SK-N-SH (cell line): ENCODE measurements at places on chromosomes 3 and 15.

DNA sequence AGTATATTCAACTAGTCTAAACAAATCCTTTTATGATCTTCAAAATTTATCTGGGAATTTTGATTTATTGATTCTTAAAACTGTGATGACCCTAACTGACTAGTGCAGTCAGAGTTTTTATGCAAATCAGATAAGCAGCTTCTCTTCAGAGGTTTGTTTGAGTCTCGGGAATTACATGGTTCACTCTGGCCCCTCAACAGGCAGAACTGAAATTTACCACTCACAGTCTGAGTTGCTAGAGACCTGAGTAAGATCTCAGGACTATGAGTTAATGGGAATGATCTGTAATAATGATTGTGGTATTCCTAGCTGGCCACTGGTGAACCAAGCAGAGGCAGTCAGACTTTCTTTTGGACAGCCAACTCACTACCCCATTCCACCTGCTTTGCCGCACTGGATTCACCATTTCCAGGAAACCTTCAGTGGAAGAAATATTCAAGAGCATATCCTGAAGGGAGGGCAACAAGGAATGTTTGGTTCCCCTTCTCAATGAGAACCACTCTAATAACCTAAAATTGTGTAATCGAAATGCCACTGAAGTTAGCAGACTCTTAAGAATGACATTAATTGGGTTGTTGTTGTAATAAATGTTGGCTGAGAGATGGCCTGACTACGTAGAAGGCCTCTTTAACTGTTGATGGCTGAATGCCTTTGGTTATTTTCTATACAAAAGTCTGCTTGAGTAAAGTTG lies 11.5 kb upstream of the DNAJC13 start:
- no peak for DNase-seq

GRCh38 chr3:112807685-112808084 lies 39.0 kb downstream of the CD200R1L start:
- DNase-seq, result no peak

- DNase-seq, result no peak
Observed at GRCh38 chr3:129834580-129834979, 58.9 kb downstream of the TMCC1 start.

GRCh38 chr3:172373912-172374311 lies 74.3 kb downstream of the GHSR start:
- DNase-seq, result no peak

GRCh38 chr3:186277268-186277909 lies 84.6 kb downstream of the DGKG start:
- no peak for DNase-seq

- DNase-seq, result no peak
Observed at GRCh38 chr3:129016356-129016719, 15.2 kb downstream of the EFCC1 start.

- DNase-seq, result no peak
Observed at GRCh38 chr3:2484162-2485026, 385.7 kb downstream of the CNTN4 start.

DNA sequence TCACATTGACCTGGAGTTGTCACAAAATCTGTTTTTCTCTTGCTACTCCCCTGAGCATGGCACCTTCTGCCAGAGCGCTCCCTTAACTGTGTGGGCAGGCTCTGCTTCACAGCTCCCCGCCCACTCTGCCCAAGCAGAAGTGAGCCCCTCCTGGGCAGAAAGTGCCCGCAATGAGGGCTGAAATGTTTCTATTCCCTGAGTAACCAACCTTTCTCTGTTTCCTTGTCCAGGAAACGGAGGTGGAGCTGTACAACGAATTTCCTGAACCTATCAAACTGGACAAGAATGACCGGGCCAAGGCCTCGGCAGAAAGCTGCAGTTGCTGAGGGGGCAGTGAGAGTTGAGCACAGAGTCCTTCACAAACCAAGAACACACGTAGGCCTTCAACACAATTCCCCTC lies 66.3 kb upstream of the ACAD9 start:
- no peak for DNase-seq

GRCh38 chr3:109596991-109597390 lies 259.6 kb upstream of the DPPA4 start:
- no peak for DNase-seq

GRCh38 chr3:196189566-196190347 lies 21.4 kb downstream of the ZDHHC19 start:
- DNase-seq, result peak; percentile 4

DNA sequence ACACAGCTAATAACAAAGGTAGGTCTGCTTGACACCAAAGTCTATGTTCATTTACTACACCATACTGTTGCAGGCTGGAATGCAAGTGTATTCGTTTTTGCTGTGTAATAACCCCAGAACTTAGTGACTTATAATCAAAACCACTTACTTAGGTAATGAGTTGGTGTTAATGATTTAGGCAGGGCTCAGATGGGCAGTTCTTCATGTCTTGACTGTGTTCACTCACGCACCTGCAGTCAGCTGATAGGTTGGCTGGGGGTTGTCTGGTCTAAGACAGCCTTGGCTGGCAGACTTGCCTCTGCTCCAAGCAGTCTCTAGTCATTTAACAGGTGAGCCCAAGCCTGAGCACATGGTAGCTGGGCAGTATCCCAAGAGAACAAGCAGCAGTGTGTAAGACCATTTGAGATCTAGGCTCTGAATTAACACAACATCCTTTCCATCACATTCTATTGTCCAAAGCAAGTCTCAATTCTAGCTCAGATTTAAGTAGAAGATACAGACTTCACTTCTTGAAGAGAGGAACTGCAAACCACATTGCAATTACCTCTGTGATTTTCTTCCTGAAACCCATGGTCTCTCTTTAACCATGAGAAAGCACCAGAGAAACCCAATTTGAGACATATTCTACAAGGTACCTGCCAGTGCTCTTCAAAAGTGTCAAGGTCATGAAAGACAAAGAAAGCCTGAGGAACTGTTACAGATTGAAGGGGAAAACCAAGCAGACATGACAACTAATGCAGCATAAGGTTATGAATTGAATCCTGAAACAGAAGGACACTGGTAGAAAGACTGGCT lies 13.3 kb upstream of the DCLK3 start:
- DNase-seq, result no peak

- no peak for DNase-seq
Observed at GRCh38 chr15:63945838-63946298, 100.4 kb downstream of the DAPK2 start.

- no peak for DNase-seq
Observed at GRCh38 chr15:31130576-31131237, 29.2 kb upstream of the TRPM1 start.

- DNase-seq, result no peak
Observed at GRCh38 chr15:69491038-69491505, 38.5 kb downstream of the RPLP1 start.

DNA sequence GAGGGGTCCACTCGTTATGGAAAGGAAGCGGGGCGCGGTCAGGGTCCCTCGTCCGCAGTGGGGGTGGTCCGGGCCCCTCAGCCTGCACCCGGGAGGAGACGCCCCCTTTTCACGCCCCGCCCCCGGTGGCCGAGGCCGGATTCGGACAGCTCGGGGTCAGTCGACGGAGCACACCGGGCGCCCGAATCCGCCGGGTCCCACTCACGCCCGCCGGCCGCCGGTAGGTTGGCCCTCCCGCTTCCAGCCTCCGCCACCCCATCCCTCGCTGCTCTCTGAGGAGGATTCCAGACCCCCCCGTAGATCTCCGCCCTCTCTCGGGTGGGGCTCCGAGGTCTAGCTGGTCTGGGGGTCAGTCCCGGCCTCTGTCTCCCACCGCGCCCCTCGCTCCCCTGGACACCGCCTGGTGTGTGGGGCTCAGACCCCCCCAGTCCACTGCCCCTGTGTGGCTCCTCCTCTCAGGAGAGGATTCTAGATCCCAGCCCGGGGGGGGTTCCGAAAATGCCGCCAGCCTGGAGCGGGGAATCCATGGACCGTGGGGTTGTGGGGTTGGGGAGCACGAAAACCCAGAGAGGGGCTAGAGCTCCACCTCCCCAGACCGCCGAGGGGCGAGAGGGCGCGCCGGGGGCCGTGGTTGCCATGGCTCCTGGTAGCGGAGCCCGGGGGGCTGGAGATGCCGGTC lies 725 bp downstream of the CHL1 start:
- peak; percentile 80 for DNase-seq

DNA sequence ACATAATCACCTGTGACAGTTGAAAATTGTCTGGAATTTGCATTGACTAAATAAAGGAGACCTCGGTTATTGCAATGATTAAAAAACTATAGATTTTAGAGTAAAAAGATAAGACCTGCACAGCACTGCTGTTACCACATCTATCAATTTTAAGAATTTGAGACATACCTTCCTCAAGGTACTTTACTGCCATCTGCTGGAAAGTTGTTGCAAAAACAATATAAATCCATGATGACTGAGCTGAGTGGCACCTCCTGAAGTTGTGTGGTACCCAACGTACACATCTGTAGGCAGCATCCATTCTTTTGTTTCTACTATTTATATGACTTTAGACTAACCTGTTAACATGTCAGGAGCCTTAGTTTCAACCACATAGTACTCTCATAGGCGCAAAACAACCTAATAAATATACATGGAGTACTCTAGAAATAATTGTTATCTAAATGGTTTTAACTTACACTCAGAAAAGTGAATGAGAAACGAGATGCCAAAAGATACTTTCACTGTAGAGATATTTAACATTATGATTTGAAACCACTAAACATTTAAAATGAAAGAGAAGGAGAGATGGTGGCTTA lies 106.7 kb downstream of the GHSR start:
- DNase-seq, result peak; percentile 54

DNA sequence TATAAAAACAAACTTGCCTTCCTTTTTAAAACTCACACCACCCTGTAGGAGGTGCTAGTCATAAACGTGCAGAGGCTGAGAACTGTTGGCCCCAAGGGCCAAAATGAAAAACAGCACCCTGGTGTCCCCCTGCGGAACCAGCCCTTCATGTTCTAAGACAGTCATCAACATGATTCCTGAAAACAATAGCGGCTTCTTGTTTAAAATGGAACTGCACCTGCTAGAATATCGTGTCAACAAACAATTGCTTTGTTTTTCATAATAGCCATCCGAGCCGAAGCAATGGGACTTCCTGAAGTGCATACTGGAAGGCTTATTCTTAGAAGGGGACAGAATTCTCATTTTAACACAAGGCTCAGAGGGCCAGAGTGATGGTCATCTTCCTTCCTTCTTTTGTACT lies 43.7 kb downstream of the MECOM start:
- DNase-seq, result no peak

- no peak for DNase-seq
Observed at GRCh38 chr15:81032355-81032754, 31.6 kb downstream of the TLNRD1 start.
